ENCODE measurements at places on chromosomes 13 and 19.

- H3K4me1 ChIP-seq: no peaks in the 10 kb centered on the region
- no peak overlapping the region for H3K27ac ChIP-seq
- H3K36me3 ChIP-seq: no peaks in the 10 kb centered on the region
- H3K27me3 ChIP-seq: no peaks in the 10 kb centered on the region
- DNase-seq: no peak
Observed at GRCh38 chr13:25982907-25983306, 68.9 kb downstream of the SHISA2 start.

DNA sequence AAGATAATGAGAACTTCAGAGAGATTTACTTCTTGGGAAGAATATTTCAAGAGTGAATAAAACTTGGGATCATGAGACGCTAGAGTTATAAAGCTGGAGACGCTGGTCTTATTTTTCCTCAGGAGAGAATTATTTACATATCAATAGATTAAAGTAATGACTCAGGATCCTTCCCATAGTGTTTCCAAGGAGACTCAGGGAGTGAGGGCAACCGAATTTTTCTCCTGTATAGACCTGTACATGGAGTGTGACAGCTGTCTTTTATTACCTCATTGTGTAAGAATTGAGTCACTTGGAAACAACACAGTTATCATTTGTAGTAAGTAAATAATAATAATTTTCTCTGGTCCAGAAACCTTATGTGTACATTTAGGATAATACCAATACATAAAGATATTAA is 1905.5 kb downstream of the OLFM4 start:
- no peak overlapping the region for H3K4me3 ChIP-seq
- no peaks in the 10 kb centered on the region for H3K27me3 ChIP-seq
- no peak for DNase-seq

DNA sequence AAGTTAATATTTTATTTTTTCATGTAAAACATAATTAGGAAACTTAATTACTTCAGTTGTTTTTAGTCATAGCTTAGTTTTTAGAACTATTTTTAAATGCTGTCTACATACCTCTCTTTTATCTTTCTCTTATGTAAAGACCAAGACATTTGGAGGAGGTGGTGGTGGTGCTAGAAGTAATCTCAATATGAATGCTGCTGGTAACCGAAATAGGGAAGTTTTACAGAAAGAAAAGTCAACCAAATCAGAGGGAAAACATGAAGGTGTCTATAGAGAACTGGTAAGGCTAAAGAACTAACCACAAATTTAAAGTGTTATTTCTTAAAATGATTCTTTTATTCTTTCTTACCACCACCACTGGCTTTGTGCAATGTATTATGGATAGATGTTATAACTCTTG is 97.3 kb downstream of the TDRD3 start:
- H3K4me3 ChIP-seq: no peak overlapping the region
- H3K36me3 ChIP-seq: peaks cover 14% of the 10 kb centered on the region
- no peak for DNase-seq
- no peaks in the 10 kb centered on the region for H3K27me3 ChIP-seq
- no peaks in the 10 kb centered on the region for H3K4me1 ChIP-seq
- no peak overlapping the region for H3K27ac ChIP-seq

GRCh38 chr19:30640252-30640965 is 268.2 kb downstream of the ZNF536 start:
- no peaks in the 10 kb centered on the region for H3K27me3 ChIP-seq
- no peaks in the 10 kb centered on the region for H3K36me3 ChIP-seq
- H3K4me3 ChIP-seq: no peak overlapping the region
- H3K27ac ChIP-seq: no peak overlapping the region
- no peak for DNase-seq
- H3K4me1 ChIP-seq: no peaks in the 10 kb centered on the region

DNA sequence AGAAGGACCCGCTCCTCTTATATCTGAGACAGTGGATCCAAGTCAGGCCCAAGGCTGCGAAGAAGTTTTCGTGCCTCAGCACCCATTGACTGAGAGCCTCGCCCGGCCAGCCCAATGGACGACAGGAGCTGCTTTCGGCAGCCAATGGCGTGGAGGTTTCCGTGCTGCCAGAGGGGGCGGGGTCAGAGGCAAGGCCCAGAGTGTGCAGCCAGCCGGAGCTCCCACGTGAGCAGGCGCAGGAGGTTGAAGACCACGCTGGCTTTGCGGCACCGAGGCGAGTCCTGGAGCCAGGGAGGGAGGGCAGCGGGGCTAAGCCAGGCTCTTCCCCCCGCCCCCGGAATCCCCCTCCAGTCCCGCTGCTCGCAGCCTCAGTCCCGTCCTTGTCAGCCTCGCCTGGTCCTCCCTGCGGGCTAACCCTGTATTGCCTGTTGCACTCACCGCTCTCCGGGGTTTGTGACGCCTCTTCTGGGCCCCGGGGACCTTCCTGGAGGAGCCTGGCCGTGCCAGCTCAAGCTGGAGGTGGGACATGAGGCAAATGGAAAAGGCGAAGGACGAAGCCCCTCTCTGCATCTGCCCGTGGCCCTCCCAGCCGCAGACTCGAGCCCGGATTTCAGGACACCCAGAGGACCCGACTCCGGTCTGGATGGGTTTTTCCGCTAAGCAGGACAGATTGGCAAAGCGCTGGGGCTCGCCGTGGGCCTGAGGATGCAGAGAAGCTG is 1.5 kb downstream of the IFNL4 start:
- peak overlapping the region; percentile 41 for H3K4me3 ChIP-seq
- DNase-seq: no peak
- H3K4me1 ChIP-seq: no peaks in the 10 kb centered on the region
- H3K27ac ChIP-seq: no peak overlapping the region
